SJSA1 (cell line): ENCODE measurements at places on chromosomes 5 and 9.

- H3K4me3 ChIP-seq, result no peak overlapping the region
- H3K36me3 ChIP-seq, result no peaks in the 10 kb centered on the region
- no peak for DNase-seq
- no peaks in the 10 kb centered on the region for H3K27me3 ChIP-seq
- H3K27ac ChIP-seq, result no peak overlapping the region
- H3K4me1 ChIP-seq, result peaks cover 29% of the 10 kb centered on the region
These were observed 188.6 kb upstream of the KLF9 start for GRCh38 chr9:70603020-70603411.

- peak within 1 kb of the TSS; percentile 95 for H3K27ac ChIP-seq
- peaks cover 41% of the 10 kb centered on the region for H3K36me3 ChIP-seq
- H3K4me3 ChIP-seq, result peak within 1 kb of the TSS; percentile 74
- peaks cover 63% of the 10 kb centered on the region for H3K4me1 ChIP-seq
- H3K27me3 ChIP-seq, result no peaks in the 10 kb centered on the region
These were observed at the start of gene PTGER4 for GRCh38 chr5:40679913-40680681. Gene PTGER4, plus strand, starts transcription at chr5:40679915. Its CDS starts 1,079 bp downstream, at chr5:40680994.

DNA sequence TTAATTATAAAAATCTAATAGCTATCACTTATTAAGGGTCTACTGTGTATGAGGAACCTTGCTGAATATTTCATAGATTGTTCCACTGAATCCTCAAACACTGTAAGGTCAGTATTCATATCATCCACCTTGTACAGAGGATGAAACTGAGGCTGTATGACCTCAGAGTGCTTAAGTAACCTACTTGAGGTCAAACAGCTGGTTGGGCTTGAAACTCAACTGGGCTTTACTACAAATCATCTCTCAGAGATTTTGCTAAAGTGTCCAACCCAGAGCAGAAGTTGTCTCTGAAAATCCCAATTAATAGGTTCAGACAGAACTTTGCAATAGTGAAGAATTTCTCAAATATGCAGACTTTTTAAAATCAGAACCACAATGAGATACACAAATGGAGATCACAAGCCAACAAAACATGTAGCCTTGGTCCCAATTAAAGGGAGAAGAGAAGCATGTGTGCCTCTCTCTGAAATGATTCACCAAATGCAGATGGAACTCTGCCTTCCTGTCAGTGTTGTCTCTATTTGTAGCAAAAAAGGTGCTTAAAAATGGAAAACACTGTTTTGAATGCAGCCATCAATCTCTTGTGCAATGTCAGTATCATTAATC is 131.4 kb downstream of the FAM114A2 start:
- H3K36me3 ChIP-seq, result no peaks in the 10 kb centered on the region
- peaks cover 1% of the 10 kb centered on the region; the same call in 1 of the 2 replicates for H3K4me1 ChIP-seq
- DNase-seq, result no peak
- H3K4me3 ChIP-seq, result no peak overlapping the region
- H3K27ac ChIP-seq, result no peak overlapping the region

- peaks cover 16% of the 10 kb centered on the region for H3K4me1 ChIP-seq
- DNase-seq, result peak; percentile 38
- H3K27ac ChIP-seq, result peak overlapping the region; percentile 13
- no peak overlapping the region for H3K4me3 ChIP-seq
- no peaks in the 10 kb centered on the region for H3K36me3 ChIP-seq
- no peaks in the 10 kb centered on the region for H3K27me3 ChIP-seq
These were observed 65.9 kb downstream of the SHOC1 start for GRCh38 chr9:111728617-111729366.
